CD4-positive, alpha-beta T cell treated with Interleukin-17A for 4 hours (primary cell): ENCODE measurements at places on chromosomes 16 and 17.
A peak's percentile ranks its signal among the peaks of the same experiment; 100 is the strongest.

DNA sequence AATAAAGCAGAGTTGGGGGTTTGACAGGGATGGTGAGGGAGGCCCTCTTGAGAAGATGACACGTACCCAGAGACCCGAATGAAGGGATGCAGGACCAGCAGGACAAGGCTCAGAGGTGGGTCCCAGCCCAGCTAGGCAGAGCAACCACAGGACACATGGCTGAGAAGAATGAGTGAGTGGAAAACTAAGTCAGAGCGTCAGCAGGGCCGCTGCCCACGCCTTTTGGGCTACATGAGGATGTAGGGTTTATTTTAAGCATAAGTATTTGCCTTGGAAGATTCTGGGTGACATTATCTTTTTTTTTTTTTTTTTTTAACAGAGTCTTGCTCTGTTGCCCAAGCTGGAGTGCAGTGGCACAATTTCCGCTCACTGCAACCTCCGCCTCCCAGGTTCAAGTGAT lies 176.0 kb downstream of the TMEM132E start:
- DNase-seq = no peak

- no peak for DNase-seq
Observed at GRCh38 chr16:89697616-89698331, 3.7 kb downstream of the SPATA2L start.

DNA sequence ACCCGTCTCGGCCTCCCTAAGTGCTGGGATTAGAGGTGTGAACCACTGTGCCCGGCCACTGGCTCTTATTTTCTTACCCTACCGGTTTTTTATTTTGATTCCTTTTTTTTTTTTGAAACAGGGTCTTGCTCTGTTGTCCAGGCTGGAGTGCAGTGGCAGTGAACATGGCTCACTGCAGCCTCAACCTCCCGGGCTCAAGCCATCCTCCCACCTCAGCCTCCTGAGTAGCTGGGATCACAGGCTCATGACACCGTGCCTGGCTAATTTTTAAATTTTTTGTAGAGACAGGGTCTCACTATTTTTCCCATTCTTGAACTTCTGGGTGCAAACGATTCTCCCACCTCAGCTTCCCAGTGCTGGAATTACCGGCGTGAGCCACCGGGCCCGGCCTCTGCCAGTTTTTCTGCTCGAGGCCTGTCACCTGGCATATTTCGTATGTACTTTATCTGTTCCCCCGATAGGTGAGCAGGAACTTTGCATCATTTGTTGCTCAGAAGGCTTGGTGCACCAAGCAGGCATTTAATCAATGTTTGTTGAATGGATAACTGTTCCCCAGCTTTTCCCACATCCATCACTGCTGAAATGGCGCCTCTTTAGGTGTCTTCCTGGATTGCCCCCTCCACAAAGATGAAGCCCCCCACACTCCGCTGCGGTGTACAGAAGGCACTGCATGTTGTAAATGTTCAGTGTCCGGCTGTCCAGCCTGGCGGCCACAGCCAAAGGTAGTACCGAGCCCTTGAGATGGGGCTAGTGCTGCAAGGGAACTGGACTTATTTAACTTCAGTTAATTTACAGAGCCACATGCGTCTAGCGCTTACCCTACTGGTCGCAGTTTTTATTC lies 858 bp upstream of the TELO2 start:
- DNase-seq = no peak

GRCh38 chr16:85026703-85027102 lies 892 bp upstream of the KIAA0513 start:
- DNase-seq = no peak

DNA sequence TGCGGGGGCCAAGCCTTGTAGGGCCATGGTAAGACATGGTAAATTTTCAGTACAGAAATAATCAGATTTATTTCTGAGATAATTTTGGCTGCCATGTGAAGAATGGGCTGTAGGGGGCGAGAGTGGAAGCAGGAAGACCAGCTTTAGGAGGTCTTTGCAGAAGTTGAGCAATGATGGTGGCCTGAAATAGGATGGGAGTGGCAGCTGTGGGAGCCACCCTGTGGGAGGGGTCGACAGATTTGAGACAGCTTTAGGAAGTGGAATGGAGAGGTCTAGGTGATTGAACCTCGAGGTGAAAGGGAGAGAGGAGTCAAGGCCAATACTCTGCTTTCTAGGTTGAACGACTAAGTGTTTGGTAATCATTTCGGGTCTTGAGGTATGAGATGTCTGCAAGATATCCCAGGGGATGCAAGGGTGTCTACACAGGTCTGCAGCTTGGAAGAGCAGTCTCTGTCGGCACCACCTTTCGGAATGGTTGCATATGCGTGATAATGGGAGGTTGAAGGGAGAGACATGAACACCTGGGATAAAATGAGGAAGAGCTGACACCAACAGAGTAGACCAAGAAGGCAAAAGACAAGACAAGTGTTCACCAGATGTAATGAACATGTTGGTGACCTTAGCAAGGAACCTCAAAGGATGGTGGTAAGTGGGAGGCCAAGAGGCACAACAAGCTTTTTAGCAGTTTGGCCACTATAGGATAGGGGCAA lies 4.2 kb upstream of the ATXN7L3 start:
- DNase-seq = peak; percentile 61

DNA sequence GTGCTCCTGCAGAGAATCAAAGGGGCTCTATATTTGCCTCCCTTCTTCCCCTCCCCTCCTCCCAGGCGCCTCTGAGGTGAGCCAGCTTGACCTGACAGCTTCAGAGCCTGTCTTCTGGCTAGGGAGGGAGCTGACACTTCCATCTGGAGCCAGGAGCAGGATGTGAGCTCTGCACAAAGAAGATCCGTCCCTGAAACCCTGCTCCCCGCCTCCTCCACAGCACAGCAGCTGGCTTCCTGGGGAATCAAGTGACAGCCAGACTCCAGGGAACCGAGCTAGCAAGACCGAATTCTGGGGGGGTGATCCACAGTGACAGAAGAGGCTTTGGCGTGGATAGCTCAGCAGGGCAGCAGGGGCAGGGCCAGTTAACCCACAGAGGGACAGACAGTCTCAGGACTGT lies 37.2 kb downstream of the CCDC182 start:
- no peak for DNase-seq

GRCh38 chr17:73470316-73470826 lies 158.6 kb upstream of the CDC42EP4 start:
- no peak for DNase-seq
